RPMI8226 (cell line): ENCODE measurements at places on chromosomes 12 and 14.

GRCh38 chr12:67773896-67774295 is 125.4 kb downstream of the DYRK2 start:
- DNase-seq, result no peak

DNA sequence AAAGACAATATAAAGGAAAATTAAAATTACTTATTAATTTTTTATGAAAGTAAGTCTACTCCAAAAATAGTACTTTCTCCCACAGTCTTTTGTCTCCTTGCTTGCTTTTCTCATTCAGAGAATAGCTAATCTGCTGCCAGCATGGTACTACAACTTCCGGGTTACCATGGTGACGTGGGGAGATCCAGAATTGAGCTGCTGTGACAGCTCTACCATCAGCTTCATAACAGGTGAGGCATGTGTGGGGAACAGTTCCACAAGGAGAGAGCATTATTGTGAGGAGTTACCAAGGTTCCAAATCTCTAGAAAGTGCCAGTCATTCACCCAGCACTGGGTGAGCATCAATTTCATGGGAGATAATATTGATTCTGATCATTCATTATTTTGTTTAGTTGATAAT is 197.8 kb downstream of the PTPRO start:
- DNase-seq, result peak; percentile 34

DNA sequence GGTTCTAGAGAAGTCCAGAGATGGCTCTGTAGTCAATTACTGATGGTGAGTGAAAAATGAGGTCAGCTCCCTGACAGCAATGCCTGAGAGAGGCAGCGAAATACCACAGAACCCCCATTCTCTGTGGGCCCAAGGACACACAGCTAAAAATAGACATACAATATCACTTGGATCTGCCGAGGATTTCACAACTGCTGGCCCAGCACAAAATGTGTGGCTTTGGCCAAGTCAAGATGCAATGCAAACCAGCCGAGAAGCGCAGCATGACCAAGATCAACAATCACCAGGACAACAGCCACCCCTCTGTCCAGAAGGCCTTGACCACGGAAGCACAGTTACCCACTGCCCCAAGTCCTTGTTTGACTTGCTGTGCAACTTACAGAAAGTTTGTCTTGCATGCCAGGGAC is 52.2 kb downstream of the CKAP4 start:
- no peak for DNase-seq

- DNase-seq, result no peak
Measured at GRCh38 chr12:2495417-2496112, 299.2 kb upstream of the FKBP4 start.

DNA sequence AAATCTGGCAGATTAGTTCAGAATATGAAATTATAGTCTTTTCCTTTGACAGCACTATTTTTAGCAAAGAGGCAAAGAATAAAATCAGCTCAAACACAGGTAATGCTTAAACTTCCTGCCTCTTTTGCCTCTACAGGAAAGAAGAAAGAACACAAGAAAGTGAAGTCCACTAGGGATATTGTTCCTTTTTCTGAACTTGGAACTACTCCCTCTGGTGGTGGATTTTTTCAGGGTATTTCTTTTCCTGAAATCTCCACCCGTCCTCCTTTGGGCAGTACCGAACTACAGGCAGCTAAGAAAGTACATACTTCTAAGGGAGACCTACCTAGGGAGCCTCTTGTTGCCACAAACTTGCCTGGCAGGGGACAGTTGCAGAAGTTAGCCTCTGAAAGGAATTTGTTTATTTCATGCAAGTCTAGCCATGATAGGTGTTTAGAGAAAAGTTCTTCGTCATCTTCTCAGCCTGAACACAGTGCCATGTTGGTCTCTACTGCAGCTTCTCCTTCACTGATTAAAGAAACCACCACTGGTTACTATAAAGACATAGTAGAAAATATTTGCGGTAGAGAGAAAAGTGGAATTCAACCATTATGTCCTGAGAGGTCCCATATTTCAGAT is 17.4 kb downstream of the TMPO start:
- DNase-seq, result peak; percentile 72

GRCh38 chr14:73058922-73059673 is 764 bp downstream of the RBM25 start:
- peak; percentile 31 for DNase-seq

DNA sequence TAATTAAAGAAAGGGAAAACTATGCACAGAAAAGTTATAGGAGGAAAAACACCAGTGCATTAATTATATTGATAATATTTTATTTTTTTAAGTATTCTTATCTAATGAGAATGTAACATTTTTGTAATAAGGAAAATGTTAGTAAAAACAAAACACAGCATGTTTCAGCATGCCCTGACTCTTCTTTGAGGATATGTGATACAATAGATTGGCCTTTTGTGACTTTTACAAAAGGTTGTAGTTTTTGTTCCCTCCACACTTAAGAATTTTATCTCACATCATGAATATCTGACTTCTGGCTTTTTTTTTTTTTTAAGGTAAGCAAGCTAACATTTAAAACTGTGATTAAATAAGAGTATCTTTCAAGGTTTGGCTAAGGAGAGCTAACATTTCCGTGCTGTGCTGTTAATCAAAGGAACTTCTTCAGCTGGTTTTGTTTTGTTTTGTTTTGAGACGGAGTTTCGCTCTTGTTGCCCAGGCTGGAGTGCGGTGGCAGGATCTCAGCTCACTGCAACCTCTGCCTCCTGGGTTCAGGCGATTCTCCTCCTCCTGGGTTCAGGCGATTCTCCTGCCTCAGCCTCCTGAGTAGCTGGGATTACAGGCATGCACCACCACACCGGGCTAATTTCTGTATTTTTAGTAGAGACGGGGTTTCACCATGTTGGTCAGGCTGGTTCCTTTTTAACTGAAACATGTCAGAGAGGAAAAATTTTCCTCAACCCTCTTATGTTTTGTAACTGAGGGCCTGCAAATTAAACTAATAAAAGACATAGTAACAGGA is 30.8 kb upstream of the RESF1 start:
- no peak for DNase-seq

- DNase-seq, result no peak
Measured at GRCh38 chr12:109214131-109214530, 95.0 kb downstream of the FOXN4 start.

GRCh38 chr12:112606611-112607365 is 184.8 kb upstream of the RPH3A start:
- no peak for DNase-seq

- no peak for DNase-seq
Measured at GRCh38 chr12:103399986-103400385, 95.8 kb downstream of the C12orf42 start.

GRCh38 chr14:71563492-71564153 is 368.6 kb upstream of the RGS6 start:
- DNase-seq, result no peak

GRCh38 chr12:1882850-1883470 is 35.5 kb downstream of the CACNA2D4 start:
- no peak for DNase-seq

DNA sequence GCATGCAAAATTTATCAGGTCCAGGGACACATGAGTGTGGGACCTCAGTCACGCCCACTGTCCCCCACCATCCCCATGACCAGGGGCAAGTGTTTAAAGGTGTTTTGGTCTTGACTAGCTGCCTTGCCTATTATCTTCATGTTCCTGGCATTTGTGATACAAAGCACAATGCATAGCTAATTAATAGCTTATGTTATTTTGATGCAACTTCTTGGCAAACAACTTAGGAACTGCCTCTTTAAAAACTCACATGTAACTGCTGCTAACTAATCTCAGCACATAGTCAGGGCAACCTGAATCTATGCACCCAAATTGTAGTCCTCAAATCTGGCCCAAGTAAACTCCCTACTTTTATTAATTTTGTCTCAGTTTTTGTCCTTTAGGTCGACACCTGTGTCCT is 7.4 kb upstream of the OR6J1 start:
- no peak for DNase-seq

GRCh38 chr12:91139286-91139685 is 28.0 kb upstream of the LUM start:
- DNase-seq, result no peak

DNA sequence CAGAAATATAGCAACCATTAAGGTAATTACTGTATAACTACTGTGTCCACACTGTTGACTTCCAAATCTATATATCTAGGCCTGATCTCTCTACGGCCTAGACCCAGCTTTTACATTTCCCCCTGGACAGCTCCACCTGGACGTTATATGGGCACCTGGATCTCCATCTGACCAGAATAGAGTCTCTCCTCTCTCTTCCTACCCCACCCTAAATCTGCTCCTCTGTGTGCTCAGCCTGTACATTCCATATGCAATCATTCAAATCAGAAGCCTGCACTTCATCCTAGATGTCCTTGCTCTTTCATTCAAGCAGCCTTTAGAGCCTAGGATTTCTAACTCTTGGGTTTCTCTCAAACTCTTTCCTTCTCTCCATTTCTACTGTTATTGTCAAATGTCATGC is 255.0 kb downstream of the PAX9 start:
- no peak for DNase-seq

DNA sequence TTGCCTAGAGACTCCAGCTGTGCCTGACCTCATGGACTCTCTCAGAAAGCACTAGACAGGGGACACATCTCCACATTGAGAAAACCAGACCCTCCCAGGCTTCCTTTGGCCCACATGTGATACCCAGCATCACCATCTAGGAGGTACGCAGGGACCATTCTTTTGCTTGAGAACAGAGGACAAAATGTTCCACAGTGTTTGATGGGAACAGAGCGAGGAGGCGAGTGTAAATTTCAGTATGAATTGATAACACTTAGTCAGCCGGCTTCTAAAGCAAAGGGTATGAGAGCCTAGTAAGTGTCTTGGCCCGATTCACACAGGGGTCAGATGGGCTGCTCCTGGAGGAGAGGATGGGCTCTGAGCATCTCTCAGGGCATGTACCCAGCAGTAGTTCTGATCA is 1052.4 kb downstream of the BCL11B start:
- DNase-seq, result no peak

DNA sequence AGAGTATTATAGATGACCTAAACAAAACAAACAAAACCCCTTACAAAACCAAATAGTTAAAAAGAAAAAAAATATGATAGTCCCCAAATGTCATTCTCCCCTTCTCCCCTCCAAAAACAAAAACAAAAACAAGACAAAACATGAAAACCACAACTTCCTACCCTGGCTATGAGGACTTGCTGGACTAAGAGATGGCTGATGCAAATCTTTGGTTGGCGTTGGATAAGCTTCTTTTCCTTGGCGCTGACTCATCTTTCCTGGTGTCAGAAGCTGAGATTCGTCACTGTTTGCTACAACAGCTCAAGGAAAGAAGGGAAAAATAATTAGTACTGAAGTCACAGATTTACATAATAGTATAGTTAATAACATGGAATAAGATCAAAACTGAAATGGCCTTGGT is 102.5 kb upstream of the BBS10 start:
- DNase-seq, result no peak

DNA sequence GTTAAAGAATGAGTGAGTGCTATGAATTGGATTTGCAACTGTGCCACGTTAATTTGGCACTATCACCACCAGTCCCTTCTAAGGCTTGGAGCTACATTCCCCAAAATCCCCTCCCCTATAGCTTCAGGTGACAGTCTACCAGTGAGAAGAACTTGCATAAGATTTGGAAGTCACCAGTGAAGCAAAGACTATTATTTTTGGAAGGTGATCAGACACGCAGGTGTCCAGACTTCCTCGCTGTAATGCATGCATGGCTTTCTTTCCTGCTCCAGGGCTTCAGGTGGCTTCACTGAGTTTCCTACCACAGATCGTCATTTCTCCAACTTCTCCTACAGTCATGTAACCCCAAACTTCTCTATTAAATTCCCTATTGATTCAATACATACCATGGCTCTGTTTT is 61.4 kb downstream of the SLC41A2 start:
- DNase-seq, result no peak
